ENCODE measurements at places on chromosomes 16 and 17.

DNA sequence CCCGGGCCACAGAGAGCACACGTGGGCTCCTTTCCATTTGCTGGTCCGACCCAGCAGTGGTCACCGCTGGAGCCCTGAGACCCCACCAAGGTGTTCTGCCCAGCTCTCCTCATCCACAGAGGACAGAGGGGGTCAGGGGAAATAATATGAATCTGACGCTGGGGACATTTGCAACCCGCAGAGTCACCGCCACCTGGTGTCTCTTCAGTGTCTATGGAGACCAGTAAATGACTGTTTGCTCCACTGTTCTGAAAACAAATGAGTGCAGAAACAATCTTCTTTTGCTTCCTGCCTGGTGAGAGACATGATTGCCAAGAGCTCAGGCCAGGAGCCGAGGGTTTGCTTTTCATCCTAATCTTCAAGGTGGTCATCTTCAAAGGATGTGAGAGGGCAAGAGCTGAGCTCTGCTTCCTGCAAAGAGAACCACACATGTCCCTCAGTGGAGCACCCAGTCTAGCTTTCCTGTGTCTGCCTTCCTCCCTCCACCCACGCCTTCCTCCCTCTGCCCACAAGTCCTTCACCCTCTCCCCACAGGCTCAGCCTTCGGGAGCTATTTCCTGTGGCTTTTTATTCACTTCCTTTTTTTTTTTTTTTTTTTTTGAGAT is 14.7 kb upstream of the KLHDC4 start:
- DNase-seq: peak; percentile 27

GRCh38 chr17:17810084-17810894 is 26.5 kb downstream of the SREBF1 start:
- DNase-seq: no peak

DNA sequence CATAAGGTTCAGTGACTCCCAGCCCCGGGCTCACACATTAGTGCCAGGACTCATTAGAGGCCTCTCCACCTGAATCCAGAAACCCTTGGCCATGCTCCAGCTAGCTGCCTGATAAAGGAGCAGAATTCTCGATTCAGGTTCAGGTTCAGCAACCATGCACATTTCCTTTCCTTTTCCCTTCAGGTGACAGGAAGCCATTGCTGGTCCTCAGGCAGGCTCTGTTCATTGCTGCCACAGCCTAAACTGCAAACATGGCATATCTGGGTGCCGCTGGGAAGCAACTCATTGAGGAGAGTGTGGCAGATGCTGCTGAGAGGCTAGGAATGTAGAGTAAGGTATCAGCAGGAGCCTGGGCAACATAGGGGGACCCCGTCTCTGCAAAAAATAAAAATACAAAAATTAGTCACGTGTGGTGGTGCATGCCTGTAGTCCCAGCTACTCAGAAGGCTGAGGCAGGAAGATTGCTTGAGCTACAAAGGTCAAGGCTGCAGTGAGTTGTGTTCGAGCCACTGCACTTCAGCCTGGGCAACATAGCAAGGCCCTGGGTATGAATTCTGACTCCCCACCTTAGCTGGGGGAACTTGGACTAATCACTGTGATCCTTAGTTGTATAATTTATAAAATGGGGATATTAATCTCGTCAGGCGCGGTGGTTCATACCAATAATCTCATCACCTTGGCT is 28.7 kb downstream of the ARL4D start:
- no peak for DNase-seq

DNA sequence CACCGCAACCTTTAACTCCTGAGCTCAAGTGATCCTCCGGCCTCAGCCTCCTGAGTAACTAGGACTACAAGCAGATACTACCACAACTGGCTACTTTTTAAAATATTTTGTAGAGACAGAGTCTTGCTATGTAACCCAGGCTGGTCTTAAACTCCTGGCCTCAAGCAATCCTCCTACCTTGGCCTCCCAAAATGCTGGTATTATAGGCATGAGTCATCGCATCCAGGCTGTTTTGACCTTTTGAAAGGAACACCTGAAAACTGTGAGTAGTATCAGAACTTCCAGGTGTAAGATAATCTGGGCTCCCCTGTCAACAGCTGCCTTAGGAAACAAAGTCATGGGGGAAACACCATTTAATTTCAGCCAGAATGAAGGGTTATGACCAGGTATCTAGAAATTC is 77.5 kb downstream of the CYTH1 start:
- DNase-seq: no peak

DNA sequence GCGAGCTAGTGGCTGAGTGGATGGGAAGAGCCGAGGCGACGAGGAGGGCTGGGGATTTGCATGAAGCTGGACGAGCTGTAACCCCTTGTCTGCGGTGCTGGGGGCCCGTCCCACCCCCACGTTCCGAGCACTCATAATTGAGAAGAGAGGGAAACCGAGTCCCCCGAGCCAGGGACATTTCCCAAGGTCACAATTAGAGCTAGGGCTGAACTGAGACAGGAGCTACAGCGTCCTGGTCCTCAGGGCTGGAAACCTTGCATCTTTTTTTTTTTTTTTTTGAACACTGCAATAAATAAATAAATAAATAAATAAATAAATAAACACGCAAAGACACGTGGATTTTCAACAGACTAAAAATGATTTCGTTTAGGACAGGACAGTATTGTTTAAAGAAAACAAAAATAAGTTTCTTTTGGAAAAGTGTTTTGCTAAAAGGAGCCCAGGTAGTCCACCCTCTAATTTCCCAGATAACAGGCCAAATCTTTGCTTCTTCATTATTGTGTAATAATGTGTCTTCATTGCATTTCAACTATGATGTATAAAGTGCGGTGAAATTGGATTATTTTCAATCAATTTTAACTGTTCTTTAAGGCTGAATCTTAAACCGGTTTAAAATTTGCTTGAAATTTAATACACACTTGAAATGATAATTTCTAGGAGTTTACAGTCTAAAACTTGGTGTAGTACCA is 992 bp downstream of the GDPD1 start:
- DNase-seq: no peak

DNA sequence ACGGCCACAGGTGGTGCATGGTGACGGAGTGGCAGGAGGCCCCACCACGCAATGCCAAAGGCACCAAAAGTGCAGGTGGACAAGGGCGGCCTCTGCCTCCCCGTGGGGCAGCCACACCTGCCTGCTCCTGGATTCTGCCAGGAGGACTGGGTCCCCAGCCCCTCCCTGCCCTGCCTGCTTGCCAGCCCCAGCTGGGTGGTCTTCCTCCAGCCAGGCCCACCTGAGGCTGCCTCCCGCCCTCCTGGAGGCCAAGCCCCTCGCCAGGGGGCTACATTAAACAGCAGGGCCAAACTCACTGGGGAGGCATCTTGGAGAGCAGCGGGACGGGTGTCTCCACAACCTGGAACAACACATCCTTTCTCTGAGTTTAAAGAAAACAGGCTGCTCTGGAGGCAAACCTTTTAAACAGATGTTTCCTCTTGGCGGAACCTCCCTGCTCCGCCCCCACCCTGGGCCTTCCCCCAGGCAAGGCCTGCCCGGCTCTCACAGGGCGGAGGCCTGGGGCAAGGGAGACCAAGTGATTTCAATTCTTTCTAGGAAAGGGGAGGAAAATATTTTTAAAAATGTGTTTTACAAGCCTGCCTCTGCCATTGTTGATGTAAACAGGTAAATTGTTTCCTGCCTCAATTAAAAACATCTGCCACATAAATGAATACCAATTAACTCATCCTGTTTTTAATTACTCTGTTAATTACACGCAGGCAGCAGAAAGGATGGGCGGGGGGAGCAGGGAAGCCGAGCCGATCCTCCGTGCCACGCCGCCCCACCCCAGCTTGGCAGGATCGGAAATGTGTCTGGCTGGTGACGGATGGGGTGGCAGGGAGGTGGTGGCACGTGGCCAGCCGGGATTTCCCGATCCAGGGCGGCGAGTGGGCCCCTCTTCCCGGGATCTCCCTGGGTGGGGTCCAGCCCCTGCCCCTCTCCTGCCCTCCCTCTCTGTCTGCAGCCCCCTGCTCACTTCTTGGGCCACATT is 54.4 kb upstream of the PABPN1L start:
- DNase-seq: no peak

Measured in CD4-positive, alpha-beta memory T cell (primary cell).